Right lobe of liver (tissue), 6 donors: ENCODE measurements at places on chromosomes 7 and 10. TPM values are rescaled to one million over a fixed set of nuclear protein-coding genes. Genes with fewer than 3 reads are reported as not detected.
A peak's percentile ranks its signal among the peaks of the same experiment; 100 is the strongest.

GRCh38 chr7:48962821-48963505 lies 38.6 kb downstream of the CDC14C start:
- H3K27me3 ChIP-seq: no peaks in the 10 kb centered on the region
- H3K4me3 ChIP-seq: no peak overlapping the region
- H3K27ac ChIP-seq: no peak overlapping the region
- DNase-seq: no peak

The SPDYE2 gene
- total RNA-seq: 0.30 TPM

The GARIN1A gene
- total RNA-seq: 0.37 TPM

- H3K27ac ChIP-seq: no peak overlapping the region
- no peak overlapping the region for H3K4me3 ChIP-seq
- peaks cover 23% of the 10 kb centered on the region for H3K36me3 ChIP-seq
- no peaks in the 10 kb centered on the region for H3K27me3 ChIP-seq
- peak; percentile 28 for DNase-seq
- H3K4me1 ChIP-seq: no peaks in the 10 kb centered on the region
Observed at GRCh38 chr10:131944412-131944811, 37.3 kb downstream of the BNIP3 start.

- H3K4me3 ChIP-seq: no peak overlapping the region
- no peaks in the 10 kb centered on the region for H3K36me3 ChIP-seq
- no peaks in the 10 kb centered on the region for H3K27me3 ChIP-seq
- no peaks in the 10 kb centered on the region for H3K4me1 ChIP-seq
- no peak for DNase-seq
Observed at GRCh38 chr7:43211286-43211685, 98.8 kb downstream of the HECW1 start.

DNA sequence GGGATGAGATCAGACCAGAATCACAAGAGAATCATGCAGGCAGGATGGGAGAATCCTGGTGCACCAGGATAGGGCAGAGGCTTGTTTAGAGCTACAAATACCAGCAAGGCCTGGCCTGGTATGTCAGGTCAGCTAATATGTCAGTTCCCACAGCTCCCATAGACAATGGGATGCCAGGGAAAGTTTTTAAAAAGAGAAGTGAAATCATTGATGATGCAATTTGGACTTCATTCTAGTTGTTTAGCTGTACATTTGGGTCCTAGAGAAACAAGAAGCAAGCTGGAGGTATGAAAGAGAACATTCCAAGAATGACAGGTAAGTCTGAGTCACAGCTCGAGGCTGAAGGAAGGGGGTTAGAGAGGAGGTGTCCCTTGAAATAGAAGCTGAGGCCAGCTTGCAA lies 45.2 kb downstream of the GPR141 start:
- H3K27ac ChIP-seq: no peak overlapping the region
- H3K4me1 ChIP-seq: no peaks in the 10 kb centered on the region
- H3K27me3 ChIP-seq: no peaks in the 10 kb centered on the region

The HOXA2 gene
- total RNA-seq: not detected

- no peaks in the 10 kb centered on the region for H3K4me1 ChIP-seq
- DNase-seq: no peak
- no peak overlapping the region for H3K27ac ChIP-seq
- no peak overlapping the region for H3K4me3 ChIP-seq
Observed at GRCh38 chr7:66630531-66630930, 1.9 kb downstream of the KCTD7 start.

DNA sequence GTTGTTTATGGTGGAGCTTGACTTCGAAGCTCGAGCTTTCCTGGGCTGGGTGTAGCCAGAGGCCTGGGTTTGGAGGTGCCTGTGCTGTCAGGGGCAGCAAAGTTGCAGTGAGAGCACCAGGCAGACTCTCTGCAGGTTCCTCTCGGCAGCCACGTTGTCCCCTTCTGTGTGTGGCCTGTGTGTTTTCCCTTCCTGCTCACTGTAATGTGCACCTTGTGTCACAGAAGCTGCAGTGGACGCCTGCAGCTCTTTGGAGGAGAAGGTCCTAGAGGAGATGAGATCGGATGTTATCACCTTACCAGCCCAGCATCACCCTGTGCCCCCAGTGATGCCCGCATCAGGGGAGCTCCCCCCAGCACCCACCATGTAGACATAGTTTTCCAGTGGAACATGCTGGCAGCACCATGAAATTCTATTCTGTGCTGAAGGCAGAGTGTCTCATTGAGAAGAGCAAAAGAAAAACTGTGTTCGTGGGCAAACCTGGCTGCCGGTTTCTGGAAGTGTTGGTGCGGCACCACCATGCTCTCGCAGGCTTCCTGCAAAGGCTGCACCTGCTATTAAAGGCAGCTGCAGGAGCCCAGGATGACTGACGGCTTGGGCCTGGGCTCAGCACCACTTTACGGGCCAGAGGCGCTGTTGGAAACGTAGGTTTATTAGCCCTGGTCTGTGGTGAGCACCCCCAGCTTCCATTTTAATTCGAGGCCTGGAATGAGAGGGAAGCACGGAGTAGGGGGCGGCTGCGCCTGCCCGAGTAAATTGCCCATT lies 609.8 kb upstream of the FOXK1 start:
- no peaks in the 10 kb centered on the region for H3K27me3 ChIP-seq
- no peaks in the 10 kb centered on the region for H3K4me1 ChIP-seq
- H3K36me3 ChIP-seq: no peaks in the 10 kb centered on the region
- no peak overlapping the region for H3K4me3 ChIP-seq
- H3K27ac ChIP-seq: no peak overlapping the region

DNA sequence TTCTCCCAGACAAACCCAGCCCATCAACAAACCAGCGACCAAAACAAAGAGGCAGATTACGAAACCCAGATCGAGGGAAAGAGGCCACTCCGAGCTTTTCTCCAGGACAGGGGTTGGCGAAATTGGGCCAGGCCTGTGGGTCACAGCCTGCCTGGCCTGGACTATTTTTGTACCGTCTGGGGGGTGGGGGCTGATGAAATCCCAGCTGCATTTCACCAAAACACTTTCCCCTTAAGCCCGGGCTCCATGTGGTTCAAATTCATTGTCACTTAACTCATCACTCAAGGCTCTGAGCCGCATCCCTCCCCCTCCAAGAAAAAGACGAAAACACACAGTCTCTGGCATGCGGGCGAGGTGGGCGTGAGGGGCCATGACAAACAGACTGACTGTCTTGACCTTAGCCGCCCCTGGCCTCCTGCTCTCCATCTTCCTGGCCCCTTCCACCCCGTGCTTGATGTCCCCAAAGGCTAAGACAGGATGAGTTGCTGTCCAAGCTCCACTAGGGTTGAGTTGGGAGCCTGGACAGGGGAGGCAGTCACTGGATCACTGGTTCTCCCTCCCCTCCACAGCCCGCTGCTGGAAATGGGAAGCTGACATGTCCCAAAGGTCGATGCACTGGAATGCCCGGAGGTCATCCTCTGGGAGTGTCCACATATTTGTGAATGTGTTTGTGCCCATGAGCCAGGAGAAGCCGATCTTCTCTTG lies 19.2 kb downstream of the TMEM270 start:
- peaks cover 22% of the 10 kb centered on the region for H3K4me1 ChIP-seq
- peak overlapping the region; percentile 3 for H3K4me3 ChIP-seq
- DNase-seq: peak; percentile 89
- no peaks in the 10 kb centered on the region for H3K36me3 ChIP-seq
- H3K27me3 ChIP-seq: no peaks in the 10 kb centered on the region
